ENCODE measurements at places on chromosomes 16 and 17. TPM values are rescaled to one million over a fixed set of nuclear protein-coding genes. Genes with fewer than 3 reads are reported as not detected.

Gene KRTAP2-4
- not detected for total RNA-seq

DNA sequence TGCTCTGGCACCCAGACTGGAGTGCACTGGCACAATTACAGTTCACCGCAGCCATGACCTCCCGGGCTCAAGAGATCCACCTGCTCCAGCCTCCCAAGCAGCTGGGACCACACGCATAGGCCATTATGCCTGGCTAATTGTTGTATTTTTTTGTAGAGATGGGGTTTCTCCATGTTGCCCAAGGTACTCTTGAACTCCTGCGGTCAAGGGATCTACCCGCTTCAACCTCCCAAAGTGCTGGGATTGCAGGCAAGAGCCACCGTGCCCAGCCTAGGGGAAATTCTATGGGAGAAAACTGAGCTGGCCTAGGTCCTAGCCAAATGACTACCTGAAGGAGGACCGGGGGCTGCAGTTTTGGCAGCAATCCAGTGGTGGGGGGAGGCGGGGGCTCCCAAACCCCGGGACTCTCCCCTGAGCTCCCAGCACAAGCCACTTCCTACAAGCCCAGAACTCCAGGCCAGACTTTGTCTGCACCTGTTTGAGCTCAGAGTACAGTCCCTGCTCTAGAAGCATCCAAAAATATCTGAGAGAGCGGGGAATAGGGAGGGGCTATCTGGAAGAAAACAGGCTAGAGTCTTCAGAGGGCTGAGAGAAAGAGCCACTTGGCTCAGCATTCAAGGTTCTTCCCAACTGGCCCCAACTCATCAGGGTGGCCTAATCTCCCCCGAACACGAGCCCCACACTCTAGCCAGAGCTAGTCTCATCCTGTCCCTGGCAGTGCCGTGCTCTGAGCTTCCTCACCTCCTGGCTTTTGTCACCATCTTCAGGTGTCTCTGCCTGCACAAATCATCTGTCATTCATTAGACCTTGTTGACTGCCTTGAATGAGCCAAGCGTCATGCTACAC lies 9.1 kb downstream of the SRL start:
- H3K36me3 ChIP-seq = no peaks in the 10 kb centered on the region
- H3K4me3 ChIP-seq = no peak overlapping the region
- H3K27ac ChIP-seq = no peak overlapping the region
- no peak for DNase-seq

- H3K36me3 ChIP-seq = no peaks in the 10 kb centered on the region
- H3K4me3 ChIP-seq = no peak overlapping the region
- peaks cover 4% of the 10 kb centered on the region for H3K27me3 ChIP-seq
These were observed 78.7 kb upstream of the MPHOSPH6 start for GRCh38 chr16:82248677-82249076.

GRCh38 chr17:67400193-67400592 lies 23.1 kb downstream of the PITPNC1 start:
- no peaks in the 10 kb centered on the region for H3K27me3 ChIP-seq
- H3K27ac ChIP-seq = peak overlapping the region; percentile 70
- H3K4me1 ChIP-seq = peaks cover 43% of the 10 kb centered on the region
- no peak for DNase-seq
- H3K36me3 ChIP-seq = peaks cover 12% of the 10 kb centered on the region
- H3K4me3 ChIP-seq = peak overlapping the region; percentile 76

- no peak for DNase-seq
- no peaks in the 10 kb centered on the region for H3K36me3 ChIP-seq
- H3K27me3 ChIP-seq = peaks cover 25% of the 10 kb centered on the region
- H3K27ac ChIP-seq = no peak overlapping the region
- no peak overlapping the region for H3K4me3 ChIP-seq
These were observed 15.4 kb upstream of the MYO18A start for GRCh38 chr17:29195465-29196081.

Gene TAOK2
- 38.7 TPM for total RNA-seq

DNA sequence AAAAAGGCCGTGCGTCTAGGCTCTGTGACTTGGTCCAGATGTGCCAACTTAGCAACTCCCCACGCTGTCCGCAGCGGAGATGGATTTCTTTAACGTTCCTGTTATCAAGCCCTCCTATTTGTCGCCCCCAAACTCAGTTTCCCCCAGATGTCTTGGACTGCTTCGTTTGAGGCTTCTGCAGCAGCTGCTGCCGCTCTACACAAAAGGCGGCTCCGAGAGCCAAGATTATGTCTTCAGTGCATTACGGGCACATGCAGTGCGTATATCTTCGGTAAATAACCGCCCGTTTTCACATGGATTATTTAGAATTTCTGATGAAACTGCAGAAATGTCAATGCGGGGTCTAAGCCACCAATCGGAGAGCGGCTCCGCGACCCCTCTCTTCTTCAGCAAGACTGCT lies 240.6 kb upstream of the ZFHX3 start:
- no peaks in the 10 kb centered on the region for H3K27me3 ChIP-seq
- H3K4me1 ChIP-seq = no peaks in the 10 kb centered on the region
- H3K27ac ChIP-seq = no peak overlapping the region
- no peak overlapping the region for H3K4me3 ChIP-seq
- no peak for DNase-seq

DNA sequence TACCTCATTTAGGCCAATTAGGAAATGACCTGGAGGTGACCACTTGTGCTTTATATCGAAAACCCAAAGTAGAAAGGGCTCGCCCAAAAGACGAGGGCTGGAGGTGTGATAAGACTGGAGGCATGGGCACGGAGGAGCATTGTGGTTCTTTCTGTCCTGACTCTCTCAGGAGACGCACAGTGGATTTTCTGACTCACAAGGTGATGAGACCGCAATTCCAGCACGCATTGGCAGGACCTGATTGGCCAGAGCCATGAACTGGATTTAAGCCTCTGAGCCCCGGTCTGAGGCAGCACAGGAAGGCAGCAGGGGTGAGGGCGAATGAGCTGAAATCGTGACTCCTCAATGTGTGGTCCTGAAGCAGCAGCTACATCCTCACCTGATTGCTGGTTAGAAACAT lies 559.1 kb upstream of the SALL1 start:
- H3K27ac ChIP-seq = no peak overlapping the region
- H3K4me1 ChIP-seq = no peaks in the 10 kb centered on the region
- no peak for DNase-seq

DNA sequence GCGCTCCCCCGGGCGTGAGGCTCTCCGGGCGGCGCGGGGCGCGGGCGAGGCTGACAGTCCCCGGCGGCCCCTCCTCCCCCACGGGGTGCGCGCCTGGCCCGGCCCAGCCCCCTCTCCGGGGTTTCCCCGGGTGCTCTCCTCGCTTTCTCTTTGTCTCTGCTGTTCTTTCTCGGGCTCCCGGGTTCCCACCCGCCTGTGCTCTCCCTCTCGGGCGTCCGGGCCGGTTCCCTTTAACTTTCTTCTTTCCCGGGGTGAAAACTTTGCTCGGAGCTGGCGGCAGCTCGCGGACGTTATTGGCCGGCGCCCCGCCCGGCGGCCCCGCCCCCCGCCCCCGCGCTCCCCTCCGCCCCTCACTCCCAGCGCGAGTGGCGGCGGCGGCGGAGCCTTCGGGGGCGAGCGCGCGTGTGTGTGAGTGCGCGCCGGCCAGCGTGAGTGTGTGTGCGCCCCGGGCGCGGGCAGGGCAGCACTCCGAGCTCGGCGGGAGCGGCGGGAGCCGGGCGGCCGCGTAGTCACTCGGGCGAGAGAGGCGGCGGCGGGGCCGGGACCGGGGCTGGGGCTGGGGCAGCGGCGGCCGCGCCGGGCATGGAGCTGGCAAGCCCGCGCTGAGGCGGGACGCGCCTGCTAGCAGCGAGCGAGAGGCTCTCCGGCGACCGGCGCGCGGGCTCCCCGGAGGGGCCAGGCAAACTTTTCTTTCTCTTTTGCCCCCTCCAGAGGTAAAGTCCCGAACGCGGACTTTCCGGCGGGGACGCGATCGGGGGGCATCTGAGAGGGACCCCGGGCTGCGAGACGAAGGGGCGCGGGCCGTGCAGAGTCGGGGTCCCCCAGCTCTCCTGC lies at the start of gene NTN1:
TSS of gene NTN1 (plus strand) at position 353 of the 834 bp plus-strand sequence. CDS start 864 bp downstream, outside the sequence.
- peak within 1 kb of the TSS; percentile 77 for H3K4me3 ChIP-seq
- H3K27ac ChIP-seq = peak within 1 kb of the TSS; percentile 31
- peak; percentile 91 for DNase-seq
- peaks cover 51% of the 10 kb centered on the region for H3K27me3 ChIP-seq

Gene KRTAP4-3
- not detected for total RNA-seq

DNA sequence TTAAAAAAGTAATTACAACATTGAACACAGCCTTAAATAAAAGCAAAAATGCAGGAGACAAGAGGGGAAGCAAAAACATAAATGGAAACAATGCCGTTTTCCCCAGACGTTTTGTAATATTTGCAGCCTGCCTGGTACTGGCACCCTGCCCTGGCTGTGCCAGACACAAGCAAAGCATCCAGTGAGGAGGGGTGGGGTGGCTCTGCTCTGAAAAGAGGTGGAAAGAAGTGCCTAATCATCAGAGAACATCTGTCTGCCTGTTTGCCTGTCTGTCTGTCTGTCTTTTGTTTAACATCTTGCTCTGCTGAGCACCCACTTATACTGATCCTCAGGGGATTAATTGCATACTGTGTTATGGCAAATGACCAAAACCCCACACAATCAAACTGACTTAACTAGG lies 62.7 kb downstream of the C16orf82 start:
- no peak for DNase-seq
- H3K4me1 ChIP-seq = no peaks in the 10 kb centered on the region
- no peaks in the 10 kb centered on the region for H3K27me3 ChIP-seq
- no peak overlapping the region for H3K4me3 ChIP-seq

Gene CBX8
- 9.4 TPM for total RNA-seq

GRCh38 chr17:52181782-52182181 lies 23.3 kb upstream of the CA10 start:
- H3K27ac ChIP-seq = no peak overlapping the region
- no peaks in the 10 kb centered on the region for H3K36me3 ChIP-seq
- no peaks in the 10 kb centered on the region for H3K4me1 ChIP-seq
- H3K4me3 ChIP-seq = no peak overlapping the region
- peaks cover under 1% of the 10 kb centered on the region for H3K27me3 ChIP-seq

GRCh38 chr16:84780544-84781376 lies 39.0 kb upstream of the CRISPLD2 start:
- no peaks in the 10 kb centered on the region for H3K27me3 ChIP-seq
- peaks cover 35% of the 10 kb centered on the region for H3K36me3 ChIP-seq
- no peak overlapping the region for H3K4me3 ChIP-seq
- H3K27ac ChIP-seq = peak overlapping the region; percentile 29
- H3K4me1 ChIP-seq = no peaks in the 10 kb centered on the region

Gene NAT9
- total RNA-seq = 62.7 TPM

- H3K27me3 ChIP-seq = peaks cover 17% of the 10 kb centered on the region
- peak overlapping the region; percentile 83 for H3K4me3 ChIP-seq
- no peak for DNase-seq
- H3K36me3 ChIP-seq = no peaks in the 10 kb centered on the region
- peak overlapping the region; percentile 78 for H3K27ac ChIP-seq
- H3K4me1 ChIP-seq = peaks cover 4% of the 10 kb centered on the region
These were observed 57.7 kb downstream of the SRL start for GRCh38 chr16:4184038-4184702.

DNA sequence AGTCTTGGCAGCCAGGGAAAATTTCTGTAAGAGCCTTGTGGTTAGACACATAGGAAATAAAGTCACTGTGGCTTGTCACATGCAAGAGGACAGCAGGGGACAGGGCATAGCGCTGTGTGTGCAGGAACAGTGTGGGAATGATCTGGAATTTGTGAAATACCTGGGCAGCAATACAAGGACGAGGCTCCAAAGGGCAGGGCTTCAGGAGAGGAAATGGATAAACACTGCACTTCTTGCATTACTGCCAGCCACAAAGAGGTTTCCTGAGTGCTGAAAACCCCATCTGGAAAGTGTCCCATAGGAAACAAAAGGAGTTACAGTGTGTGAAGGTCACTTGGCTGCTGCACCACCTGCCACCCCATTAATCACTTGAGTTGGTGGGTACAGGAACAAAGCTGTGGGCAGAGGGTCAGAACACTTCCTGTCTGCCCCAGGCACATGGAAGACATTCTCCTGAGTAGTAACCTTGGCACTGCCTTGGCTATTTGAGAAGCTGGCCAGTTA lies 12.1 kb upstream of the HP start:
- H3K4me1 ChIP-seq = no peaks in the 10 kb centered on the region
- H3K36me3 ChIP-seq = peaks cover 4% of the 10 kb centered on the region
- no peak for DNase-seq
- H3K27me3 ChIP-seq = no peaks in the 10 kb centered on the region

DNA sequence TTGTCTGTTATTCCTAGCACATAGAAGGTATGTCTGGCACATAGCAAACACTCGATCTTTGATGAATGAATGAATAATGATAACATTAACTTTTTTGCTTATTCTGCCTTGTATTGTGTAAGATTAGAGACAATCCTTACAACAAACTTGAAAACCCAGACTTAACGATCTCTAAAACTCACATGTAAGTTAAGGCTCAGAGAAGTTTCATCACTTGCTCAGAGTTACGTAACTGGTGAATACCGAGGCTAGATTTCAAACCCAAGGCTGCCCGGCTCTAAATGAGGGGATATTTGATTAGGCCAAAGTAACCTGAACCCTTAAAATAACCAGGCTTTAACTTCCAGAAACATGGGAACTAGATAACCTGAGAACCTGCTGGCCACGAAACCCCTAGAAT lies 22.3 kb downstream of the CAPNS2 start:
- H3K4me3 ChIP-seq = no peak overlapping the region
- H3K36me3 ChIP-seq = no peaks in the 10 kb centered on the region
- peaks cover 1% of the 10 kb centered on the region for H3K27me3 ChIP-seq
- H3K27ac ChIP-seq = no peak overlapping the region
- no peak for DNase-seq

DNA sequence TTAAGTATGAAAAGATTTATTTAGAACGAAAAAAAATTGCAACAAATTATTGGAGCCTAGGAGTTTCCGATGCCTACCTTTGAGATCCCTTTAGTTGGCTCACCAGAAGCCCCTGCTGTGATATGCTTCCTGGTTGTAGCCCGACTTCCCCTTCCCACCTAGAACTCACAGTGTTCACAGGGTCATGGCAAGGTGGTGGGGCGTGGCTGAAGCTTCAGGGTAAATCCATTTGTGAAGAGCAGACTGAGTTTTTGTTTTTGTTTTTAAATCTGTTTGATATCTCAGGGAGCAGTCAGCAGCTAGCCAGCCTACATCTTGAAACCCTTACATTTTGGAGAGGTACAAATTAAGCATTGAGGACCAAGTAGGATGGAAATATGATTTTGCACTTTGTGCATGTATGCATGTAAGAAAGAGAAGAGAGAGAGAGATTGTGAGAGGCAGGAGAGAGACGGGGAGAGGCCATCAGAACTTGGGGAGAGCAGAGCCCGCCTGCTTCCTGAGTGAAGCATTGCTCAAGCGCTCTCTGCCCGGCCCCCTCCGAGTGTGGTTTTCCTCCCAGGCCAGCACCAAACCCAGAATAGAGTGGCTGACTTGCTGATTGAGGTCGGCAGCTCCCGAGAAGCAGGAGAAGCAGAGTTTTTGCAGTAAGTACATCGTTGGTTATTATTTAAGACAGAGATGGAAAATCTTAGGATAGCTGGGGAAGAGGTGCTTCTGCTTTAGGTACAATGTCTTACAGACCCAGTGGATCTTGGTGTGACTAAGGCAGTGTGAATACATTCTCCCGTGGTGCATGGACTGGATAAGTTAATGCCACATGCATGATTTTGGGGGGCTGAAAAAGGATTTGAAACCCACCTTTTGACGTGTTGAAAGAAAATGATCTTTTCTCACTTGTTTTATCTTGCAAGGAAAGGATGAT lies 64.2 kb downstream of the SPECC1 start:
- DNase-seq = peak; percentile 80
- H3K4me3 ChIP-seq = peak overlapping the region; percentile 71

Gene EFNB3
- total RNA-seq = not detected

Measured in activated CD4-positive, alpha-beta T cell treated with anti-CD3 and anti-CD28 coated beads, Interleukin-2, amount 10 ng/mL, durations not matched to agents 24 days and 14 days (primary cell).